CD4-positive, alpha-beta T cell treated with Interleukin-15 for 1 hour (primary cell): ENCODE measurements at places on chromosomes 2 and 18.

DNA sequence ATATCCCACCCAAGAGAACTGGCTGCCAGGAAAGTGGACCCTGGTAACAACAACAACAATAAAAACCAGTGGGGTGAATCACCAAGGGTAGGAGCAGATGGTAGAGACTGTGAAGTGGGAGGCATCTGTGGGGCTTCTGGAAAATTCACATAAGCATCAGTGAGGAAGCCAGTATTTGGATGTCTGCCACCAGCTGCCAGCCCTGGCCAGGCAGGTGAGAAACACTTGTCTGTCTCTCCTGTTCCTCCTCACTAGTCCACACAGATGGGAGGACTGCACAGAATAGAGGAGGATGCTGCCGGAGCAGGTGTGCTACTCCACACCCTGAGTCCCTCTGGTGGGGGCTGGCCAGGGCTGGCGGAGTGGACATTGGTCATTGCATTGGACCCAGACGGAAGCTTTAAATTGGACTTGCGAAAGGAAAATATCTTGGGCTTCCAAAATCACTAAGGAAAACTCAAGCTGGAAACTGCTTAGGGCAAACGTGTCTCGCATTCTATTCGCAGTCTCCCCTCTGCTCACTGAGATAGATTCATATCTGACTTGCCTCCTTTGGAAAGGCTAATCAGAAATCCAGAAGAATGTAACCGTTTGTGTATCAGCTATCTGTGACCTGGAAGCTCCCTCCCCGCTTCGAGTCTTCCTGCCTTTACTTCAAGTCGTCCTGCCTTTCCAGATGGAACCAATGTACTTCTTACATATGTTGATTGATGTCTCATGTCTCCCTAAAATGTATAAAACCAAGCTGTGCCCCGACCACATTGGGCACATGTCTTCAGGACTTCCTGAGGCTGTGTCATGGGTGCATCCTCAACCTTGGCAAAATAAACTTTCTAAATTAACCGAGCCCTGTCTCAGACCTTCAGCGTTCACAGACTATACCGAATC is 69.1 kb downstream of the NAB1 start:
- no peak for DNase-seq

- DNase-seq: no peak
Observed at GRCh38 chr2:219076253-219076652, 15.5 kb upstream of the IHH start.

GRCh38 chr2:229445019-229445418 is 173.9 kb upstream of the PID1 start:
- no peak for DNase-seq

- DNase-seq: no peak
Observed at GRCh38 chr2:45403036-45403435, 208.0 kb downstream of the SRBD1 start.

- no peak for DNase-seq
Observed at GRCh38 chr2:171754254-171754939, 67.1 kb downstream of the DYNC1I2 start.

- no peak for DNase-seq
Observed at GRCh38 chr2:176879426-176879995, 333.1 kb upstream of the HNRNPA3 start.

GRCh38 chr18:50619861-50620275 is 60.0 kb downstream of the MAPK4 start:
- no peak for DNase-seq

GRCh38 chr2:70733646-70734180 is 34.3 kb downstream of the ADD2 start:
- DNase-seq: no peak

DNA sequence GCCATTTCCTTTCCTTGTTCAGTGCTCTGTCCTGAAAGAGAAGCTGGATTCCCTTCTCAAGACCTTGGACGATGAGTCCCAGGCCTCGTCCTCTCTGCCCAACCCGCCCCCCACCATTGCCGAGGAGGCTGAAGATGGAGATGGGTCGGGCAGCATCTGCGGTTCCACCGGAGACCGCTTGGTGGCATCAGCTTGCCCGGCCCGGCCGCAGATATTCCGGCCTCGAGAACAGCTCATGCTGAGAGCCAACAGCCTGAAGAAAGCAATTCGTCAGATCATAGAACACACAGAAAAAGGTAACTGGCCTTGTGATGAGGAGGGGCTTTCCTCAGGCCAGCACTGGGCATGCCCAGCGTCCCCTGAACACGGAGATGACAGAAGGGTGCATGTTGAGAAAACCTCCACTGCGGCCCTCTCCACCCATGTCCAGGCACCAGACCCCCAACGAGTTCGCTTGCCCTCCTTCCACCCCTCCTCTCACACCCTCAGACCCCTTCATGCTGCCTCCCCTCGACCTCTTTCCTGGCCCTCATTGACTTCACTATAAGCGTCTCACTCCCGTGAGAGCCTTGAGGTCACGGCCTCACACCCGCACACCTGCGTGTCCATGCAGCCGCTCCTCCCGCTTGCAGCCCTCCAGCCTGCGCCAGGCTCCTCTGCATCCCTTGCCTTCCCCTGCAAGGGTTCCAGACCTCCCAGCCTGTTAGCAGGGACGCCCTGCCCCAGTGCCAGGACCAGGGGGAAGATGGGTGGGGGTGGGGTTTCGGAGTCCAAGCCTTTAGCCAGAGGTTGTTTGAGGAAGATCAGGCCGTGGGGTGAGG is 95.0 kb downstream of the DGKD start:
- no peak for DNase-seq

- no peak for DNase-seq
Observed at GRCh38 chr2:62800618-62801017, 95.1 kb downstream of the EHBP1 start.

- no peak for DNase-seq
Observed at GRCh38 chr2:223283771-223284170, 231.8 kb downstream of the KCNE4 start.

DNA sequence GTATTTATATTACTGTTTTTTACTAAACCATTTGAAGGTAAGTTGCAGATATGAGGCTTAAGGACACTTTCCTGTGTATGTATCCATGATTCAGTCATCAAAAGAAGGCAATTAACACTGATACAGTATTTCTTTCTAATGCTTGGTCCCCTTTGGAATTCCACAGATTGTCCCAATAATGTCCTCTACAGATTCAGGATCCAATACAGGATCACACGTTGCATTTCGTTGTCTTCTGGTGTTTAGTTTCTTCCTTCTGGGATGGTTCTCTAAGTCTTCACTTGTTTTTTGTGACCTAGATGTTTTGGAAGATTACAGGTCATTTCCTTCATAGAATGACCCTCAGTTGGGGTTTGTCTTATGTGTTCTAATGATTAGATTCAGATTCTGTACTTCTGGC is 40.0 kb downstream of the NPAS2 start:
- DNase-seq: no peak

GRCh38 chr2:155309483-155309882 is 611.0 kb downstream of the KCNJ3 start:
- no peak for DNase-seq
